A375 (cell line): ENCODE measurements at places on chromosomes 2 and 18. TPM values are rescaled to one million over a fixed set of nuclear protein-coding genes. Genes with fewer than 3 reads are reported as not detected.

Gene FER1L5
- total RNA-seq: not detected in 2 replicates

Gene GTF2A1L
- 0.08 TPM in 1 of 2 replicates, not detected in the other for total RNA-seq

Gene ANKRD30B
- total RNA-seq: 0.23 and 1.4 TPM in 2 replicates

Gene B4GALT6
- 6.1 and 8.6 TPM in 2 replicates for total RNA-seq

Gene CCDC141
- under 0.01 TPM in 1 of 2 replicates, not detected in the other for total RNA-seq

Gene CFC1
- total RNA-seq: not detected in 2 replicates

Gene DSC2
- total RNA-seq: 0.56 and 0.64 TPM in 2 replicates

Gene CXCR1
- not detected in 2 replicates for total RNA-seq

Gene SALL3
- total RNA-seq: not detected in 2 replicates

Gene TLX2
- total RNA-seq: 1.8 and 2.8 TPM in 2 replicates

Gene CPO
- not detected in 2 replicates for total RNA-seq

Gene ASB18
- not detected in 2 replicates for total RNA-seq
